ENCODE measurements at places on chromosomes 2 and 18. TPM values are rescaled to one million over a fixed set of nuclear protein-coding genes. Genes with fewer than 3 reads are reported as not detected.

Gene TPRKB
- 41.5 TPM for total RNA-seq

Gene MRPL30
- 35.3 TPM for total RNA-seq

Gene ZNF142
- 21.8 TPM for total RNA-seq

Gene TMEM150A
- 4.0 TPM for total RNA-seq

Gene CCDC88A
- total RNA-seq: 406 TPM

Gene MOGAT1
- not detected for total RNA-seq

Gene SLC9A4
- total RNA-seq: 0.55 TPM

Gene AGBL5
- total RNA-seq: 19.0 TPM

Gene VRK2
- 12.1 TPM for total RNA-seq

Gene STON1
- 81.0 TPM for total RNA-seq

Gene OTOS
- total RNA-seq: not detected

Gene DHRS9
- total RNA-seq: 2.3 TPM

Gene SLC5A7
- 1.1 TPM for total RNA-seq

Gene SERPINB4
- total RNA-seq: not detected

Gene POTEI
- total RNA-seq: 0.22 TPM

Gene HAUS1
- 49.5 TPM for total RNA-seq

Gene ATP6V1C2
- total RNA-seq: 36.4 TPM

Gene CHAC2
- total RNA-seq: 2.2 TPM

Gene VIT
- 38.7 TPM for total RNA-seq

Gene NRP2
- total RNA-seq: 53.5 TPM

Gene DDX18
- total RNA-seq: 86.4 TPM

Gene COLEC12
- total RNA-seq: 67.2 TPM

Gene HRH4
- total RNA-seq: not detected

Gene ZNF638
- 447 TPM for total RNA-seq

Gene GLI2
- total RNA-seq: 7.8 TPM

Gene MAP3K20
- total RNA-seq: 63.3 TPM

Gene MEP1B
- total RNA-seq: not detected

Gene CYRIA
- total RNA-seq: 9.3 TPM

All from camera-type eye (tissue), 1 donor.